ENCODE measurements at places on chromosomes 4 and X. TPM values are rescaled to one million over a fixed set of nuclear protein-coding genes. Genes with fewer than 3 reads are reported as not detected.

The SAGE1 gene
- not detected for total RNA-seq

The MAGEB1 gene
- not detected for total RNA-seq

The NDST4 gene
- total RNA-seq, result not detected

DNA sequence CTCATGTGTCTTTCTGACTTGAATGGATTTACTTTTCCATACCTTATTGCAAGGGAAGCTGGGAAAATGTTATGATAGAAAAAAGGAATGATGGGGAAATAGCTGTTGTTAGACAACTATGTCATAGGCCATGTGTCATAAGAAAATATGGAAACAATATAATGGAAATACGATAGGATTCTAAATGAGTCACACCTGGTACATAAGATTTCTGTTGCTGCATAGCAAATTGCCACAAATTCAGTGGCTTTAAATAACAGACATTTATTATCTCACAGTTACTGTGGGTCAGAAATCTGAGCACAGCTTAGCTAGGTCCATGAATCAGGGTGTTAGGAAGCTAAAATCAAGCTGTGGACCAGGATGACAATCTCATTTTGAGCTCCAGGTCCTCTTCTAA lies 44.6 kb upstream of the ANKRD50 start:
- H3K27ac ChIP-seq, result no peak overlapping the region
- no peaks in the 10 kb centered on the region for H3K36me3 ChIP-seq
- no peaks in the 10 kb centered on the region for H3K4me1 ChIP-seq
- DNase-seq, result no peak
- no peak overlapping the region for H3K4me3 ChIP-seq
- H3K27me3 ChIP-seq, result peaks cover 2% of the 10 kb centered on the region

- peaks cover 35% of the 10 kb centered on the region for H3K36me3 ChIP-seq
- no peak overlapping the region for H3K27ac ChIP-seq
- no peak overlapping the region for H3K4me3 ChIP-seq
- H3K27me3 ChIP-seq, result no peaks in the 10 kb centered on the region
- peaks cover 12% of the 10 kb centered on the region for H3K4me1 ChIP-seq
Observed at GRCh38 chrX:47244676-47245075, 11.9 kb downstream of the USP11 start.

DNA sequence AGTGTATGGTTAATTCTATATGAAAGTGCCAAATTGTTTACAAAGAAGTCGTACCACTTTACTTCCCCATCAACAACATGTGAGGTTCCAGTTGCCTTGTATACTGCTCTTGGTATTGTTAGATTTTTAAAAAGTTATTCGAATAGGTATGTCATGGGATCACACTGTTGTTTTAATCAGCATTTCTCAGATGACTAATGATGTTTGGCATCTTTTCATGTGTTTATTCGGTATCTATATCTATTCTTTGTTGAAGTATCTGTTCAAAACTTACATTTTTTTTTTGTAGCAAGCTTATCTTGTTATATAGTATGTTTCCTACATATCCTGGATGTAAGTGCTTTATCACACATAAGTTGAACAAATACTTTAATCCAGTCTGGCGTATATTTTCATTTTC lies 99.4 kb upstream of the MAB21L2 start:
- no peak for DNase-seq
- no peak overlapping the region for H3K27ac ChIP-seq

GRCh38 chr4:189385579-189385978 lies 555.1 kb upstream of the FRG1 start:
- no peaks in the 10 kb centered on the region for H3K27me3 ChIP-seq
- H3K27ac ChIP-seq, result no peak overlapping the region
- no peak for DNase-seq
- H3K4me1 ChIP-seq, result no peaks in the 10 kb centered on the region
- H3K36me3 ChIP-seq, result no peaks in the 10 kb centered on the region

- H3K27me3 ChIP-seq, result no peaks in the 10 kb centered on the region
- peaks cover 20% of the 10 kb centered on the region for H3K36me3 ChIP-seq
- H3K4me3 ChIP-seq, result peak overlapping the region; percentile 69
- H3K4me1 ChIP-seq, result peaks cover 69% of the 10 kb centered on the region
Observed at GRCh38 chr4:54058171-54058570, 6.2 kb downstream of the CHIC2 start.

GRCh38 chrX:129540068-129540653 lies at the start of gene OCRL:
Gene OCRL (plus strand): TSS chrX:129540259. CDS start chrX:129540440, 181 bp downstream.
- H3K27me3 ChIP-seq, result no peaks in the 10 kb centered on the region
- H3K4me1 ChIP-seq, result peaks cover 5% of the 10 kb centered on the region
- H3K36me3 ChIP-seq, result no peaks in the 10 kb centered on the region
- DNase-seq, result peak; percentile 63

- H3K4me1 ChIP-seq, result peaks cover 19% of the 10 kb centered on the region
- H3K27ac ChIP-seq, result no peak overlapping the region
- peaks cover 2% of the 10 kb centered on the region for H3K27me3 ChIP-seq
- DNase-seq, result no peak
Observed at GRCh38 chr4:184345573-184345922, 127.9 kb upstream of the ENPP6 start.

DNA sequence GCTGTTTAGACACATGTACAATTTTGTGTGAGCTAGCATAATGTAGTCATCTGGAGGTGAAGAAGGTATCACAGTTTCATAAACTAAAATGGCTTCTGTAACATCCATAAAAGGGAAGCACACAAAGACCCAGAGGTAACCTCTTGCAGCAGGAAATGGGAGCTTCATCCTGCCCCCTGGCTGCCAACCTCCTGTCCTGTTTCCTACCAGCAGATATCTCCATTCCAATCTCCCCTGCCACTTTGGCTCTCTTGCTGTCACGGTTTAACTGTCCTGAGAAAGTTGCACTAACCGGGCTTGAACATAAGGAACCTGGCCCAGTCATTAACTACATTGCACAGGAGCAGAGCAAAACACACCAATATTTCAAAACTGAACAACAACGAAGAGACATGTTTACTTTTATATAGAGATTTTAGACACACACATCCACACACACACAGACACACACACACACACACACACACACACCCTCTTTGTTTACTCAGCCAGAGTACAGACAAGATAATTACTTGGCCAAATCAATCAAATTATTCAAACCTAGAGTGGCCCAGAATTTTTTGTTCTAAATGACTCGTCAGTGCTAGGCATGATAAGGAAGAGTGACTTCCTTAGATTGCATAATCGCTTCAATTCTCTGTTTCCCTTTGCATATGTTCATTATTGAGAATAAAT lies 24.2 kb downstream of the MID2 start:
- H3K36me3 ChIP-seq, result peaks cover 7% of the 10 kb centered on the region
- peaks cover 11% of the 10 kb centered on the region for H3K4me1 ChIP-seq
- H3K27ac ChIP-seq, result no peak overlapping the region

DNA sequence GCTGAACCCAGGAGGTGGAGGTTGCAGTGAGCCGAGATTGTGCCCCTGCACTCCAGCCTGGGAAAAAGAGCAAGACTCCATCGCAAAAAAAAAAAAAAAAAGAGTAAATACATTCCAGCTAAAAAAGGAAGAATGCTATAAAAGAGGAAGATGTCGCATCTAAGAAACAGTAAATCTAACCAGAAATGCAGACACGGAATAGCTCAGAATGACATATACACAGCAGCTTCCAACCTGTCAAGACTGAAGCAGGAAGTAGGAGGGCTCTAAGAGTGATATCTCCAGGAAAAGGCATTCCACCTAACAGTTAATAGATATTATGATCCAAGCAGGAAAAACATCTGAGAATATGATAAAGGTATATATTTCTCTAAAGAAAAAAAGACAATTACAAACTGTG lies 16.0 kb downstream of the CLOCK start:
- peaks cover 51% of the 10 kb centered on the region for H3K36me3 ChIP-seq
- no peak overlapping the region for H3K4me3 ChIP-seq
- no peak for DNase-seq
- H3K27me3 ChIP-seq, result no peaks in the 10 kb centered on the region
- H3K4me1 ChIP-seq, result peaks cover 7% of the 10 kb centered on the region

DNA sequence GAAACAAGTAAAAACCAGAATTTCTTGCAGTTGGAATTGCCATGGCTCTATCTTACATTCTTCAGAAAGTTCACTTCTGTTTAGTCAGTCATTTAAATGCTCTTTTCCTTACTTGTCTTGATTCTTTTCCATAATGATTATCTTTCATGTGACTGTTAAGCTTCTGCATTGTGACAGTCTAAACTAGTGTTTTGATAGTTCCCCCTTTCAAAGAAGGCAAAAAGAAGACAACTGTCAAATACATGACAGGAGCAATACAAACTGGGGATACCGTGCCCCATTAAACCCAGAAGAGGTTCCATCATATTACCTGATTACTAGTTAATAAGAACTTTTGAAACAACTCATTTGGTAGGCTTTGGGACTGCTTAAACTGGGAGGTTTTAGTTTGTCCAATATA lies 476.2 kb downstream of the PCDH19 start:
- no peaks in the 10 kb centered on the region for H3K36me3 ChIP-seq
- no peak for DNase-seq
- H3K27me3 ChIP-seq, result no peaks in the 10 kb centered on the region
- H3K4me3 ChIP-seq, result no peak overlapping the region
- no peak overlapping the region for H3K27ac ChIP-seq

GRCh38 chr4:96305030-96305429 lies 465.1 kb downstream of the PDHA2 start:
- no peak overlapping the region for H3K27ac ChIP-seq
- DNase-seq, result no peak
- no peaks in the 10 kb centered on the region for H3K27me3 ChIP-seq
- H3K36me3 ChIP-seq, result no peaks in the 10 kb centered on the region
- H3K4me3 ChIP-seq, result no peak overlapping the region
- H3K4me1 ChIP-seq, result no peaks in the 10 kb centered on the region

GRCh38 chrX:148659481-148659880 lies 159.1 kb downstream of the AFF2 start:
- H3K27me3 ChIP-seq, result no peaks in the 10 kb centered on the region
- no peaks in the 10 kb centered on the region for H3K36me3 ChIP-seq
- DNase-seq, result no peak
- no peak overlapping the region for H3K27ac ChIP-seq

GRCh38 chrX:131830400-131831184 lies 192.5 kb upstream of the STK26 start:
- H3K36me3 ChIP-seq, result peaks cover 6% of the 10 kb centered on the region
- H3K27me3 ChIP-seq, result no peaks in the 10 kb centered on the region
- peak overlapping the region; percentile 74 for H3K4me3 ChIP-seq
- peaks cover 14% of the 10 kb centered on the region for H3K4me1 ChIP-seq
- peak overlapping the region; percentile 82 for H3K27ac ChIP-seq

Measured in activated CD8-positive, alpha-beta T cell treated with anti-CD3 and anti-CD28 coated beads for 36 hours (primary cell).